Activated T-helper 1 cell treated with anti-CD3 and anti-CD28 coated beads, Interleukin-2, amount 50 U/mL, for 16 hours (primary cell): ENCODE measurements at places on chromosomes 5 and 9.

DNA sequence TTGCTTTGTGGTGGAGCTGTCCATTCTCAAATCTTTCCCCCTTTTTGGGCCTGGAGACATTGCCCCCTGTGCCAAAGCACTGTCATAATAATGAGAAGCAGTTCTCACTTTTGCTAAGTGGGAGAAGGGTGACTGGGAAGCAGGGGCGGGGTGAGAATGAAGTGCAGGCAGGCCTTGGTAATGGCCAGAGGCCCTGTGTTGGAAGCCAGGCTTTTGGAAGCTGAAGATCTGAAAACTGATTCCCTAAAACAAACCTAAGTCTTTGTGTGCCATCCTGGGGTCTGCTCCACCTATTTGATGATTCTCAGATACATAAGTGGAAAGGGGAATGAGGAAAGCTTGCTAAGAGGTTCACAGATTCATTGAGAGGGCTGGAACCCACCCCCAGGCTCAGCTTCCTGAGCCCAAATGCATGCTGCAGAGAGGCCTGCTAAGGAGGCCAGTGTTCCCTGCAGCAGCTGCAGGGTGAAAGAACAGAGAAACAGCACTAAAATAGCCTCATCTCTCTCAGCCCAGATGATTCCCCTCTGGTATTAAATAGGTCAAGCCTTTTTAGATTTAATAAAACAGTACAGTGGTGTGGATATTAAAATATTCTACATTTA, 75.0 kb downstream of the NSG2 start:
- no peak for DNase-seq

DNA sequence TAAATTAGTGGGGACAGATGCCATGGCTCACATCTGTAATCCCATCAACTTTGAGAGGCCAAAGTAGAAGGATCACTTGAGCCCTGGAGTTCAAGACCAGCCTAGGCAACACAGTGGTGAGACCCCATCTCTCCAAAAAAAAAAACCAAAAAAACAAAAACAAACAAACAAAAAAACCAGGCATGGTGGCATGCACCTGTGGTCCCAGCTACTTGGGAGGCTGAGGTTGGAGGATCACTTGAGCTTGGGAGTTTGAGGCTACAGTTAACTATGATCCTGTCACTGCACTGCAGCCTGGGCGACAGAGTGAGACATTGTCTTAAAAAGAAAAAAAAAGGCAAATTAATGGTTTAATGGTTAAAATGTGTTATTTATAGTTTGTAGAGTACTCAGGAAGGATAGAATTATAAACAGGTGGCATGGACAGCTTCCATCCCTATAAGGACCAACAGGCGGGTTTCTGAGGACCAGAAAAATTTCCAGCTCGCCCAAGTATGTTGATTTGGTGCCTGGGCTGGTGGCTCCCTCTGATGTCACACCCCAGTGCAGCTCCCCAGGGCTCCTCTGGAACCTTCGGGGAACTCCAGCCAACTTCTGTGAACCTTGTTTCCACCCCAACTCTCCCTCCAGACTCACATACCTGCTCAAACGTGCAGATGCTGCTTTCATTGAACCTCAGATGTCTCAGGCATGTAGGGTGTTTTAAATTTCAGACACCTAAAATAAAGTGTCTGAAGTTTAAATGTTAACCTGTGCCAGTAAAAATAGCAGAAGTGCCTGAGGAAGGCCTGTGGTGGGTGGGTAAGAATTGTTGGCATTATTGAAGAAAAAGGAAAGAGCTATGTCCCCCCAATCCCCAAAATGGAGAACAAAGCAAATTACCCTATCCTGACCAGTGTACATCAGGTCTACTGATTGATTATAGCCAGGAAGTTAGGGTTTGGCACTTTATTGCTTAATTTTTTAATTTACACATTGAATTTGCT, 69.0 kb downstream of the TRIO start:
- DNase-seq: no peak

DNA sequence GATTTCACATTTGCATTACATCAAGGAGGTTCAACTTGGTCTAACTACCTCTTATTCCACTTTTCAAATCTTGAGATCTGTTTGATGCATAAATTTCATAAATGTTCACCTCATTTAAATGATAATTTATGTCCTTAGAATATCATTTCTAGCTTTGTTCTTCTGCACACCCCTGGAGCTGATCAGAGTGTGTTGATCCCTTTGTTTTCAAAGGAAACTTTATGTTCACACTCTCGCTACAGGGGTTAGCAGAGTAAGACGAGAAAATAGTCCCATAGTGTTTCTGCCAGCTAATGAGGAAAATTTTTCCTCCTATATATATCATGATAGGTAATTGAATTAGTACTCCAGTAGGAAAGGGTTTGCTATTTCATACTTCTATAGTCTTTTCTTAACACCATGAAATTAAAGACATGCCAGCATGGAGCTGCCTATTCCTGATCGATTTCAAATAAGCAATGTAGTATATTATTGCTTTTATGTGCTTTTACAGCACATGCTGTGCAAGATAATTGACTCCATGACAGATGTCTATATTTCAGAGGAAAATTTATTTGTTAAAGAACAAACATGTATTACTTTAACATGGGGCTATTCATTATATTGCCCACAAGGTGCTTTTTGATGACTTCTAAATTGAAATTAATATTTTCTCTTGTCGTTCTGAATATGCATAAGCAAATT, 4.8 kb upstream of the PAM start:
- no peak for DNase-seq

GRCh38 chr9:122055701-122056100, 37.4 kb downstream of the TTLL11 start:
- DNase-seq: no peak

GRCh38 chr5:156182174-156182967, 144.6 kb upstream of the SGCD start:
- no peak for DNase-seq

GRCh38 chr5:141758310-141758998, 76.4 kb upstream of the ARAP3 start:
- no peak for DNase-seq

- DNase-seq: no peak
These were observed 488 bp downstream of the SKIC3 start for GRCh38 chr5:95554331-95554646.

DNA sequence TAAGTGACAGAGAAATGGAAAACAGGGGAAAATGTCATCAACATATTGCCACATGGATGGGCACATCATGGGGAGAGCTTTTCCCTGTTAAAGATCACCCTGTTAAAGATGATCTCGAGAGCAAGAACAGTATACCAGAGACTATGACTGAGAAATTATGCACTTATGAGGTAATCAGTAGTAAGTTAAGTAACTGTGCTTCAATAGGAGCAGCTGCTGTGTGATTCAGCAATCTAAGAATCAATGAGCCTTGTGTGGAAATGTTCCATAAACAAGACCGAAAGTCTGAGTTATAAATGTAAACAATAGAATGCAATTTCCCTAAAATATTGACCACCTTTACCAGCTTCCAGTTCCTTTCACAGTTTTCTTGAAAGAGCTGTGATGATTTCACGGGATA, 582.3 kb downstream of the CAAP1 start:
- no peak for DNase-seq
